ENCODE measurements at places on chromosomes 4 and X.

- DNase-seq, result no peak
These were observed 31.0 kb upstream of the SLC25A4 start for GRCh38 chr4:185112104-185112503.

DNA sequence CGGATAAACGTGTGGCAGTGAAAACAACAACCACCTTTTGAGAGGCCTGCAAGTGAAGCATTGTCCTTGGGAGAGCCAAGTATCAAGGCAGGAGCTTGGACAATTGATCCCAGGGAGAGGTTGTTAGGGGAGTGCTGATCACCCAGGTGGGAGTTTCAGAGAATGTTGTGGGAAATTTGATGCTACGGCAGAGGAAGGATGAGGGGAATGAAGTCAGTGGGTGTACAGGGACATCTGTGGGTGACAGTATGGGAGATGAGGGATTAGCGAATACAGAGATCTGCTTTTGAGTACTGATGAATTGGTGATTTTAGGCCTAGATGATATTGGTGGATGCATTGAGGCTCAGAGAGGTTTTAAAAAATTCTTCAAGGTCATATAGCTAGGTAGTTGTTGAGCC lies 4.3 kb downstream of the GNL3L start:
- no peak for DNase-seq

DNA sequence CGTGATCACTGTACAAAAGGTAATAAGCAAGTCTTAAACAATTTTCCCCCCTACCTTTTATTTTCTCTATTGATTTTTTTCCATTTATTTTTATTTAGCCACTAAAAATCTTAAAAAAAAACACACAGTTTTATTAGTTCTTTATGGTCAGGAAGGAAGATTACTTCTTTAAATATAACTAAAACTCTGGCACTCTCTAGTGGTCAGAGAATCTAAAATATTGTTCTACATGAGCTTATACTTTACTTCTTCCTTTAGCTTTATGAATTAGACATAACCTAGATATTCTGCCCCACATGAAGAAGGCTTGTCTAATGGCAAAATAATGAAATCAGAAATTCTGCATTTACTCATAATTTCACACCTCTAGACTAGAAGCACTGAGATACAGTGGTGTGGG lies 135.2 kb downstream of the PDE5A start:
- no peak for DNase-seq

DNA sequence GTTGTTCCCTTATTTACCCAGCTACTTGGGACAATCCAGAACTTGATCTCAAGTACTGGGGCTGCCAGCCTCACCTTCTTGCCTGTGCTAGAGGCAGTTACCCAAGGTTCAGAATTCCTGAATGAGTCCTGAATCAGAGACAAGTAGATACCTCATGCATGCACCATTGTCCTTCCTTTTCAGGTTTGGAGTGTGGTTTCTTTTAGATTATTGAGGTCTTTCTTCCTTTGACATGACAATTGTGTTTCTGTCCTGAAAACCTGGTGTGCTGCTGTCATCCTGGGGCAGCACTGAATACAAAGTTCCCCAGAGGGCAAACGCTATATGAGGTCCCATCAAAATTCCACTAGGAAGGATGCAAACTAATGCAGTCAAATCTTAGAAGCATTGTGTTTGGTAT lies 3.5 kb downstream of the CXCL2 start:
- DNase-seq, result no peak

DNA sequence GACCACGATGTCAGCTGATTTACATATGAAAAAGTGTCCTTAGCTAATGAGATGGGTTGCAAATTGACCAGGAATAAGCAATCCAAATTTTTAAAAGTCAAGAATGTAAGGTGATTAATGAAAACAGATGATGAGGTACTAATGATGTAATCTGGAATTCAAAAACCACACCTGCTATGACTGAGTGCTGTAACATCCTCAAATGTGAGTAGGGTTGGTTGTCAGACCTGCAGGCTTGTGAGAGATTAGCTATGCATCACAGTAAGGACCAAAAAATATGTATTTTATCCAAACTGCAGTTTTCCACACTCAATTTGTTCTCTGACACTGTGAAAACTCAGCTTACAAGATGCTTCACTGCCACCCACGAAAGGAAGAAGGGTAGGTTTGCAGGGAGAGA lies 242.5 kb downstream of the OPHN1 start:
- DNase-seq, result no peak

DNA sequence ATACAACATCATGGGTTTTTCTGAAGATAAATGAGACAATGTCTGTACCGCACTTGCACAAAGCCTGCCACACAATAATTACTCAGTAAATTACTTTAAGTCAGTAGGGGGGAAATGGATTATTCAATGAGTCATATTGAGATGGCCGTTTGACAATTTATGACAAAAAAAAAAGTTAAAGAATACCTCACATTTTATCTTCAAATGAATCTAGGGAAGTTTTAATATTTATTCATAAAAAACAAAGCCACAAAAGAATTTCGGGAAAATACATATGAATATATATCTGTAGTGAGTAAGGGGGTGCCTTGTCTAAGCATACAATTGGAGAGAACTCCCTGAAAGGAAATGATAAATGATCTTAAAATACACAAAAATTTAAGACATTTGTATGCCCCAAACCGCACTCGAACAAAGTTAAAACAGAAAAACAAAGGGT lies 197.0 kb upstream of the SLC7A11 start:
- DNase-seq, result no peak

GRCh38 chrX:107485013-107485412 lies 35.6 kb downstream of the FRMPD3 start:
- no peak for DNase-seq

- no peak for DNase-seq
These were observed 161.0 kb upstream of the GPRIN3 start for GRCh38 chr4:89468602-89469001.

- DNase-seq, result no peak
These were observed 678.6 kb downstream of the IQCM start for GRCh38 chr4:149136951-149137620.

DNA sequence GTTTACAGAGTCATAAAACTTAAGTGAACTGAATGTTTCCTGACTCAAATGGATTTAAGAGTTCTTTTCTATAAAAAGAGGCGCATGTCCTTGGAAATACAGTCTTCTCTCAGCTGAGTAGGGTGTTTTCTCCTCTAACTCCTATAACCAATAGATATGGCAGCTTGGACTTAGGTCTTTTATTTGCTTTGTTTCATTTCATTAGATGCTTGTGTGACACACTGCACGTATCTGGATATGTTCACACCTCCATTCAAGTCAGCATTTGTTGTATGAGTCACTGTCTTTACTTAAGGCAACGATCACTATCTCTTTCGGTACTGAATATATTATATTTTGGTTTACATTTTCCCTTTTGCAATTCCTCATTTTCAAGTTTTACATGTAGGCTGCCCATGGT lies 136.6 kb downstream of the ARSF start:
- no peak for DNase-seq

DNA sequence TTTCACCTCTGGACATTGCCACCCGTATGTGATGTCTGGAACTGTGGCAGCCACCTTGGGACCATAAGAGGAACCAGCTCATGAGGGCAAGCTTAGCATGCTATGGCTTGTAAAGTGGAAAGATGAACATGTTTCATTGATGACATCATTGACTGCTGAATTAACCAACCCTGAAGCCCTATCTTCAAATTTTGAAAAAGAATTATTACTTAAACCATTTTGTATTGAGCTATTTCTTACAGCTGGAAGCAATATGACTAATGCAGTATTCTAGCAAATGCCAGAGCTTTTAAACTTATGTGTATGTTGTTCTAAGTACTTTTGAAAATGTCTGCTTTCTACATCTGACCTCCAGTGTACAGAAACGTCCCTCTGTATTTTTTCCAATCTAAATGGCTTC lies 18.1 kb downstream of the GUCY2F start:
- DNase-seq, result no peak

DNA sequence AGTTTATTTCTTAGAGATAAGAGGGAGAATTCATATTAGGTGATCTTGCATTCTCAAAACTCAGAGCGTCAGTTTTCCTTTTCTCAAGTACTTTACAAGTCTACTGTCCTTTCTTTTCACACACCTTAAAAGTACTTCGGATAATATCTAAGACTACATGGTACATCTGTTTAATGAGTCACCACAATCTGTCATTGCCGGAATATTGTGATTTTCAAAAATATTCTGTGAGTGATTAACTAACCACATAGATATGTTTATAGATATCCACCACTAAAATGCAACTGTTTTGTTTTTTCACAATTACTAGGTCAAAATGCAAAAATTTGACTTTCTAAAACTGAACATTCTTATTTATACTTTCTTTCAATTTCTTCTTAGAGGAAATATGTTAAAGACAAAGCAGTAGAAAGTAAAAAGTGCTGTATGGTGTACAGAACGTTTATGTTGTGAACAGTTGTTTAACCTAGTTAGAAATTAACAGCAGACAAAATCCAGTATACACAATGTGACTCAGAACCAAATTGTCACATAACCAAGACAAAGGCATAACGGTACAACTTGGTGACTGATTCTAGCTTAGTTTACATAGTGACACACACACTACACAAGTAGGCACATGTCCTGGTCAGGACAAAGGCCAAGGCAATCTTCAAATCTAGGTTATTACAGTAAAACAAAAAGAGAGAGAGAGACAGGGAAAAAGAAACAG lies 482.9 kb downstream of the NAF1 start:
- DNase-seq, result no peak

DNA sequence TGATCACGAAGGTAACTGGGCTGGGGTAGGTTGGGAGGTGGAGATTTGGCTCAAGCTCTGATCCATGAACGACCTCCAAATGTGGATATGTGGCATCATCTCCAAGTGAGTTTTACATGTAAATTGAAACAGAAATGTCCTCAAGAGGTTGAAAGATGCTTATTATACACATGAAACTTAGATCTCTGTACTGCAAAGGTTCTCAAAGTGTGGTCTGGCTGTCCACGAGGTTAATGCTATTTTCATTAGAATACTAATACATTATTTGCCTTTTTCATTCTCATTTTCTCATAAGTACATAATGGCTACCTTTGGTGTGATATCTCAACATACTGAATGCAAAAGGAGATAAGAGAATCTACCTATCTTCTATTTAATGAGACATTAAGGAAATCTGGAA lies 198.2 kb downstream of the RASL11B start:
- no peak for DNase-seq

DNA sequence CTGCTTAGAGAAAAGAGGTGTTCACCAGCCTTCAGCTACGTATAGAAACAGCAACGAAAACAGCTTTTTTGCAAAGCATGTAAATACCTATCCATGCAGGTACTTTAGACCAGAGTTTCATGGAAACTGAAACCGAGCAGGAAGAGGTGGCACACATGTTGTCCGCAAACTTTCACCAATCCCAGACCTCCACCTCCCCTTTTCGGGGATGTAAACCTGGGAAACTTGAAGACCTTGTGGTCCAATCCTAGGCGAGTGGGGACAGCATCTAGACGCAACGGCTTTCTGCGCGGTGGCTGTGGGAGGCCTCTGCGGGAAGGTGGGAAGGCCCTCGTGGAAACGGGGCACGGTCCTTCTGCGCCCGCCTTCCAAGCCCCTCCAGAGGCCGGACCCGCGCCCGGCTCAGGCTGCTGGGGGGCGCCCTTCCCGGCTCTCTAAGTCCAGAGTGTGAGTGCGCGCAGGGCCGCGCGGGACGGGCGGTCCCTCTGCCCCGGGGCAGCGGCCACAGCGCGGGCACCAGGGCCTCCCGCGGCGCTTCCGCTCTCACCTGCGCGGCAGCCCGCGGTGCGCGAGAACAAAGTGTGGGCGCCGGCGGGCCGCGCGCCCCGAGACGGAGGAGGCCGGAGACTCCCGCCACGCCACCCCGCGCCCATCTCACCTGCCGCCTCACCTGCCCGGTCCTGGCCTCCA lies 830 bp upstream of the SHROOM2 start:
- DNase-seq, result no peak

DNA sequence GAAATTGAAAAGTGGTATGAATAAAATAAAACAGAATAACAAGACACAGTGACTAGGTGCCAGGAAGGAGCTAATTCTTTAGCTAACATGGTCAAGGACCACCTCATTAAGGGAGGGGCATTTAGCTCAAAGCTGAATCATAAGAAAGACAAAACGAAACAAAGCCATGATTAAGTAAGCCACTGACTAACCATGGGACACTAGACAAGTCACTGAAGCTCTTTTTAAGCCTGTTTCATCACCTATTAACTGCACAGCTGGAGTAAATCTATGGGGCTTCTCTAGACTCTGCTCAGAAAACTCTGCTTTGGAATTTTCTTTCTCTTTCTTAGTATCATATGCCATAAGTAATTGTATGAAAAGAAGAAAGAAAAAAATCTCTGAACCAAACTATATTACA lies 49.8 kb upstream of the C1QTNF7 start:
- no peak for DNase-seq

DNA sequence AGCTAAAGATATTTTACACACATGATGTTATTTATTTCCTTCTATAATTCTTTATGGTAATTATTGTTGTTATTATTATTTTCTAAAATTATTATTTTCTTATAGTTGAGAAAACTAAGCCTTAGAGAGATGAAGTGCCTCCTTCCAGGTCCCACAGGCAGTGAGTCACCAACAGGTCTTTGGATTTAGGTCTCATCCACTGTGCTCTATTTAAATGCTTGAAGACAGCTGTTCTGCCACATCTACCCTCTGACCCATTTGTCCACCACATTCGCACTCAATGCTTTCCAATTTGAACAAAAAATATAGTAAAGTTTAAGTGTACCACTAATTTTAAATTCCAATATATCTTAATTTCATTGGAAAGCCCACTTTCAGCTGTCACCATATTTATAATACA lies 566.4 kb downstream of the PPARGC1A start:
- DNase-seq, result no peak

GRCh38 chr4:37765741-37766140 lies 60.7 kb upstream of the PGM2 start:
- no peak for DNase-seq

DNA sequence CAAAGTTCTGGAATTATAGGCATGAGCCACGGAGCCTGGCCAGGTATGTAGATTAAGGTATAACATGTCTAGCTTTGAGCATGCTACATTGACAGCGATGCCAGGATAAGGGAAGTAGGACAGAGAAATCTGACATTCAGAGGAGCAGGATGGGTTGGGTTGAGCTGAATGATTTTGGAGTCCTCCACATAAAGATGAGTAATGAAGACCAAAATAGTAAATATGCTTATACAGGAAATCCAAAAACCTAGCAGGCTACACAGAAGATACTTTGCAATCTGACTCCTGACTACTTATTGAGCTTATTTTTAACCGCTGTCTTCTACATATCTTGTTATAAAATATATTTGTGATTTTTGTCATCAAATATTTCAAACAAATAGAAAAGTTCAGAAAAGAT lies 69.7 kb downstream of the PDGFC start:
- DNase-seq, result no peak

DNA sequence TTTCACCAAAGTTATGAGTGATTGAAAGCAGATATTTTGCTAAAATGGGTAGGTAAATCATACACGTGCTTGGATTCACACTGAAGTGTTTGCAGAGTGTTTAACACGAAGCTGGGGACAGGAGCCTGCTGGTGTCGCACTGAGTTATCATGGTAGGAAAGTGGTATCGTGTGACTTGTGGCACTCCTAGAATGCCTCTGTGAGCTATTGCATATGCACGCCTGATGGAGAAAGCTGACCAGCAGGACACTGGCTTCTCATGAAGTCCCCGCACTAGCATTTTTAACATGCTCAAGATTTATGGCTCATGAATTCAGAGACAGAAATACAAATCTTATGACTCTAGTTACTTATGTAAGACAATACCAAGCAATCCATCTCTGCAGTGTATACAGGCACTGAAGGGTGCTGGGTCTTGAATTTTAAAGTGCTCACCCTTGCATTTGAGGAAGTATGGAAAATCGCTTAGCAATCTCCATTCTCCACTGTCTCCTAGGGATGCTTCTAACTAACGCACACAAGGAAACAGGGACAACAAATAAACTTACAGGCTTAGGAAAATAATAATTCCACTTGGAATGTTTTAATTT lies 19.8 kb downstream of the VCX3B start:
- no peak for DNase-seq
